Activated CD8-positive, alpha-beta memory T cell treated with anti-CD3 and anti-CD28 coated beads, Interleukin-2, amount 50 U/mL, for 48 hours (primary cell): ENCODE measurements at places on chromosomes 3 and 15.

GRCh38 chr3:27573780-27574437 lies 89.7 kb upstream of the SLC4A7 start:
- DNase-seq, result no peak

DNA sequence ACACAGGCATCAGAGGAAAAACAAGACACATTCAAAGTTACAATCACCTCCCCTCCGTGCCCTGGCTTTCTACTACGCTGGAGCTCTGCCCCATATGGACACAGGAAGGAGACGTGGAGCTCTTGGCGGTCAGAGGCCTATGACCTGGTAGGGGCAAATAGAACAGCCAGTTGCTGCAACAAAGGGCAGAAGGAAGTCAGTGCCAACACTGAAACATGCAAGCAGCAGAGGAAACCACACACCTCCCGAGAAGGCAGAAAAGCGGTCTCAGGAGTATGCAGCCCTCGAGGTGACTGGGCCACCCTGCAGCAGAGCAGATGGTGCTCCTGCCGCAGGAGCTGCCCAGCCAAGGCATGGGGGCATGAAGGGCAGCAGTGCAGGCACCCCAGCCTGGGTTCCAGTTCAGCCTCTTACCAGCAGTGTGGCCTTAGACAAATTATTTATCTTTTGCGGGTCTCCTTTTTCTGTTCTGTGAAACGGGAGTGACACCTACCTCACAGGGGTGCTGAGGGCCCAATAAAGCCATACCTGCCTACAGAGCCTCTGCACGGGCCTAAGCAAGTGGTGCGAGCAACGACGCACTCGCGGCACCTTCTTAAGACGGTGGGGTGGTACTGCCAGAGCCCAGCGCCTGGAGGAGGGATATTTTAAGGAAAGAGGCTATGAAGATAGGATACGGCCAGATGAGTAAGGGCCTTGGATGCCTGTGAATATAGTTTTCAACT lies 8.6 kb downstream of the ZXDC start:
- no peak for DNase-seq

DNA sequence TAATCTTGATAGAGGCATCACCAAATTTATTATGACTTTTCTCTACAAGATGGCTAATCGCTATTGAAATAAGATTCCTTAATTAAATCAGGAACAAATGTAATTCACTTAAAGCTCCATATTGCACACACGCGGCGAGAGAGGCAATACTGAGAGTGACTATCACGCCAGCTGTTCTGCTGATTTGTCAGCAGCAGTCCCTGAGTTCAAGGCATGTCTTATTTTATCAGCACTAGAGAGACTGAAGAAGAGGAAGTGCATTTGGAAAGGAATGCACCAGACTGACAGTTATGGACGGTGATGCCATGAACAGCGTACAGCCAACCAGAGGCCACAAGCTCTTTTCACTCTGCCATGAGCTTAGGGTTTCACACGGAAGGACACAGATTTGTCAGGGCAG lies 83.6 kb upstream of the SLCO3A1 start:
- no peak for DNase-seq

DNA sequence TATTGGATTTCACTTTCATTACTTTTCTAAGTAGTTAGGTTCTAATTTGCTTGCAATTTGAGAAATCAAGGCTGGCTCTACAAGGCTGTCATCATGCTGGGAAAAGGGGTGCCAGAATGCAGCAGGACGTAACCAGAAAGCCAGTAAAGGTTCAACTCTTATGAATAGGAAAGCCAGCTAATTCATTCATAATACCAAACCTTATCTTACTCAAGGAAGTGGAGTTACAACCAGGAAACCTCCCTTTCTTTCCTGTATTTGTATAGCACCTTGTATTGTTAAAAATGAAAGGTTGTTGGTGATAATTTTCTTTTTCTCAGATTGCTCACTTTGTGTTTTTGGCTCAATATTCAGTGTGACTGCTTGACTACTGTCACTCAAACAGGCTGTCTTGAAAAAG lies 109.4 kb downstream of the FILIP1L start:
- DNase-seq, result no peak

GRCh38 chr3:186511245-186511644 lies 32.9 kb downstream of the CRYGS start:
- DNase-seq, result no peak

DNA sequence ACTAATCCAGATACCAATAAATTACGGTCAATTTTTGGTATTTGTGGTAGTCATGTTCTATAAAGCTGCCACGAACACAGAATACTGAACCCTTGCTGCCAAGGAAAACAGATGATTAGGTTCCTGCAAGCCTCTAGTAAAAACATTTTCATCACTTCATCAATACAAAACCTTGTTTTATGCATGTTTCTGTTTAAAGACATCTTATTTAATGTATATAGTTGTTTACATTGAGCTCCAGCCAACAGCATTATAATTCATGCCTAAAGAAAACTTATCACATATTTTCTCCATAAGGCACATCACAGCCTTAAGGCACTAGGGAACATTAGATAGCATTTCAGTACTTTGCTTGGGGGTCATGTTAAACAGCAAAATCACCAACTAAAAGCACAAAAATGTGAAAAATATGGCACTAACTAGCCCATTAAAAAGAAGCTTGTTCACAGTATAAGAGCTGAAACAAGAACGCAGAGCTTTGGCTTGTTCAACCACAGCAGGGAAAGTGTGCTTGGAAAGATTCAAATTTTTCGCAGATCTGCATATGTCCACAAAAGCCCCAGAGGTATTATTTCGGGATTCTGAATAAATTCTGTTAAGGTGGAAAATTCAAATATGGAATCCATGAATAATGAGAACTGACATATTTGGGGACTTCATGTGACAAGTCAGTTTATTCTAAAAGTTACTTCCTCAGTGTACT lies 27.7 kb downstream of the POLQ start:
- no peak for DNase-seq

GRCh38 chr15:78937132-78937739 lies 7.6 kb downstream of the CTSH start:
- no peak for DNase-seq

DNA sequence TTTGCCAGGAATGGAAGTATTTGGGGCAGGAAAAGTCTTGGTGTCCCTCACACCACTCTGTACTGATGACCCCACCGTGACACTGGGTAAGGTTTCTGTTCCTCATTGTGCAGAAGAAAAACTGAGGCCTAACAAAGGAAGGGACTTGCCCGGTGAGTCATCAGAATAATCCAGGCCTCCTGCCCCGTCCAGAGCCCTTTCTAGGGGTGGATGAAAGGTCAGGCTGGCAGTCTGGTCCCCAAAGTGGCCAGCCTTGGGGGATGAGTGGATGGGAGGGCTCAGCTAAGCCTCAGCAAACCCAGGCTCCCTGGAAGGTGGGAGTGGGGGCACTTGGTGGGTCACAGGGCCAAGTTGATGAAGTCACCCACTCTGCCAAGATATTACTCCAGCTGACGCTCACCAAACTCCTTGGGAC lies 2.3 kb upstream of the DNAH1 start:
- DNase-seq, result no peak

GRCh38 chr15:56856934-56857333 lies 61.5 kb upstream of the TCF12 start:
- no peak for DNase-seq

- DNase-seq, result no peak
Observed at GRCh38 chr3:120429921-120430361, 20.9 kb downstream of the FSTL1 start.

- DNase-seq, result peak; percentile 97
Observed at GRCh38 chr3:142578329-142579223, at the start of gene ATR. Gene ATR, minus strand, starts transcription at chr3:142578733. Its CDS starts 29 bp downstream, at chr3:142578704.

DNA sequence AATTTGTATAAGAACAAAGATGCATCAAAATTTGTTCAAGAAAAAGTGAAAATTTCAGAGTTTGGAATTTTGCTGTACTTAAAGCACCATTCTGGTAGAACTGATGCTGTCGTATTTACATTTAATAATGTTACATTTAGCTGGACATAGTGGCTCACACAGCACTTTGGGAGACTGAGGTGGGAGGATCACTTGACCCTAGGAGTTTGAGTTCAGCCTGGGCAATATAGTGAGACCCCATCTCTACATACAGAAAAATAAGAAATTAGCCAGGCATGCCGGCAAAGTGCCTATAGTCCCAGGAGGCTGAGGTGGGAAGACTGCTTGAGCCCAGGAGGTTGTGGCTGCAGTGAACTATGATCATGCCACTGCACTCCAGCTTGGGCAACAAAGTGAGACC lies 51.5 kb upstream of the SKIL start:
- no peak for DNase-seq

DNA sequence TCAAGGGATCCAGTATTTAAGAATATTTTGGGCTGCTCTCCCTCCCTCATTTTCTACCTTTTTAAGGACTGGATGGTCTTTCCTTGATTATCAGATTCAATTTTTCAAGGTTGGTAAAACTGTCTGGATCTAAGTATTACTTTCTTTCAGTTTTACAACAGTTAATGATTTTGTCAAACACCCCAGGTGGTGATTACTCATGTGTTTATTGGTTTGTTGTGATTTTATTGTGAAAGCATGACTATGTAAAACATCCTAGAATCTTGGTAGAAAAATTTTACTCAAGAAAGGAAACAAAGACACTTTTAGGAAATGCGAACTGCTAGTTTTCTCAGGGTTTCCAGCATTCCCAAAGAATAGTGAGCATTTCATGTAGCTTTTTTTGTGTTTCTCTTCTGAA lies 7.3 kb downstream of the GTF2E1 start:
- no peak for DNase-seq
